ENCODE measurements at places on chromosomes 3 and 15.

- no peak for DNase-seq
Observed at GRCh38 chr15:91422797-91423196, 322.7 kb downstream of the SV2B start.

- DNase-seq: no peak
Observed at GRCh38 chr15:36544518-36545466, 34.6 kb upstream of the CDIN1 start.

GRCh38 chr3:8610951-8611350 lies 33.6 kb downstream of the SSUH2 start:
- DNase-seq: no peak

DNA sequence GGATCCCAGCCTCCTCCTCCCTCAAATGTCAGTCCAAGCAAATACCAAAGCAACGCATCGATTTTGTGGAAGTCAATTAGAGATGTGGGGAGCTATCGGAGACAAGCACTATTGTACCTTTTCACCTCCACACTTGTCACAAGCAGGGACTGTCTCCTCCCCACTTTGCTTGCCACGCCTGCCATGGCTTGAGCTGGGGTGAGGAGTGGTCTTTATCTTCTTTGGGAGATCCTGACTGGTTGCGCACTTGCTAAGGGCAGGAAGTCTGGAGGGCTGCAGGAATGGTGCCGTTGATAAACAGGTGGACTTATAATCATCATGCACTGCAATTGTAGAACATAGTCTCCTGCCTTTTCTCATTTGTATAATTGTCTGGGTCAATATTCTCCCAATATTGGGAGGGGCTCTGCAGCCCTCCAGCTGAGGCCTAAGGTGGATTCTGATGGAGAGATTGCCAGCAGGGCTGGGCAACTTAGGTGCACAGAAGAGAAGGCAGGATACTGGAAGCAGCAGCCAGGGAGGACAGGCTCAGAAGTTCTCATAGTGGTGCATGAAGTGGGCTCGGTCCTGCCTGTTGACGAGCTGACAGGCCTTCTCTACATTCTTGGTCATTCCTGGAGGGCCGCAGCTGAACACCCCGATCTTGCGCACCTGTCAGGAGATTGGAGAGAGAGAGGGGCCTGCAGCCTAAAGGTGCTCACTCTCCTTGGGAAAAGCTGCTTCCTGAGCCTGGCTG lies 20.2 kb downstream of the DUOX2 start:
- no peak for DNase-seq

DNA sequence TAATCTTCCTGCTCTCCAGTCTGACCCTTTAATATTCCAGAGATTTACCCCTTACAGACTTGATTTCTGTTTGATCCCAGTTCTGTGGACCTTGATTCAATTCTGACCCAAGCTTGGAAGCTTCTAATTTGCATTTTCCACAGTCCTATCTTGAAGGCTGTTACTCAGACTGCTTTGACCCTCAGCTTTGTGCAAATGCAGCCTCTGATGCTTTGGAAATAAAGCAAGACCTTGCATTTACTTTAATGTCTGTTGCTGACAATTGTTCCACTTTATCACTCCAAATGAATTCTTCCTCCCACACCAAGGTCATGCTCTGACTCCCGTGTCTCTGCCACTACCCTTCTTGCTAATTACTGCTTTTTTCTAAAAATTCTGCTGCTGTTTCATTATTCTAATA lies 886.0 kb downstream of the TUSC7 start:
- DNase-seq: no peak

- DNase-seq: no peak
Observed at GRCh38 chr3:106120356-106120755, 251.5 kb upstream of the CBLB start.

GRCh38 chr3:33803894-33804526 lies 5.6 kb downstream of the PDCD6IP start:
- no peak for DNase-seq

DNA sequence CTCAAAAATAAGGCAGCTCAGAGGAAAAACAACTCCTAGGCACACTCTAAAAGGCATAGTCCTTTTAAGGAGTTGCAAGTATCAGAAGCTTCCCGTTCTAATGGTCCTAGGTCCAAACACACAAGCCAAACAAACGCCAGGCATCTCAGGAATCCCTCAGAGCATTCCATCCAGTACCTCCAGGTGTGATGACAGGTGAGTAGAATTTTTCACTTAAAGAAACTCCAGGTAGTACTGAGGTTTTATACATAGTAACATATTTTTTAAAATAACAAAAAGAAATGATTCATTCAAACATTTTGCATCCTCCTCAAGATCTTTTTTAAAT lies 1092.3 kb downstream of the TUSC7 start:
- no peak for DNase-seq

DNA sequence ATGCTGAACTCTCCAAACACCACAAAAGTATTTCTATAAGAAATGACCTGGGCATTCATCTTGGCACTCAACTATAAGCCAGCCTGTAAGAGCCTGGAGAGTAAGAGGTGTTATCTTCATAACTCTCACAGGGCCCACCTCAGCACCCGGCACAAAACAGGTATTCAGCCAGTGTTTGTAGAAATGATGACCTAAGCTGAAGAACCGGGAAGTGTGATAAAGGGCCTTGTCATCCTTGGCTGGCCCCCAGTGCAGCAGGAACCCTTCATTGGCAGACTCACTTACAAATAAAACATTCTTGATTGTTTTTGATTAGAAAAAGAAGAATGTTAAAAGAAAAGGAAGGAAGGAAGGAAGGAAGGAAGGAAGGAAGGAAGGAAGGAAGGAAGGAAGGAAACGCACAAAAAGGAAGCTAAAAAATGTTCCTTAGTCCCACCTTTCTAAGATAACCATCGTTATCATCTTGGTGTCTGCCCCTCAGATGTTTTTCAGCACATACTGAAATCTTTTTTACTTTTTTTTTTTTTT lies 52.1 kb downstream of the DAPK2 start:
- no peak for DNase-seq

Data from activated T-cell treated with anti-CD3 and anti-CD28 coated beads, Interleukin-2, amount 50 U/mL, for 4 hours (primary cell).